ENCODE measurements at places on chromosomes 6 and 20.

DNA sequence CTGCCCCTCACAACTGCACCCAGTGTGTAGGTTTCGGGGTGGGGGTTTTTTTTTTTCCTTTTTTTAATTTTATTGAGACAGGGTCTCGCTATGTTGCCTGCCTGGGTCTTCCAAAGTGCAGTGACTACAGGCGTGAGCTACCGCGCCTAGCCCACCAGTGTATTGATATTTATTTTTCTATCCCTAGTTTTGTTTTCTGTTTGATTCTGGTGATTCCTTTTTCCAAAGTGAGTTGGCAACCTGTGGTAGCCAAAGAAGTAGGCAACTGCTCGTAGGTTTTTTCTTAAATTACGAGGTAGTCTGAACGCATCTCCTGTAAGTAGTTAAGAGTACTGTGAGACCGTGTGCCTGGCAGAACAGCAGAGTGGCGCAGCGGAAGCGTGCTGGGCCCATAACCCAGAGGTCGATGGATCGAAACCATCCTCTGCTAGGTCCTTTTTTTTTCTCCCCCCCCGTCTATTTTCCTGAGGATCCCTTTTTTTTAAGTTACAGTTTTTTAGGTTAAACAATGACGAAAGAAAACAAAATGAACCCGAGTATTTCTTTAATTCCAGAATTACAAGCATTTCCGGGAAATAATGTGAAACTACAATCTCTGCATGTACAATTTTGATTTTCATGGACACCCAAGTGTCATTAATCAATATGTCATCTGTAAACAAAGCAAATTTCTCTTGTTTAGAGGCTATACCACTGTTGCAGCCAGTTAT lies 78.7 kb upstream of the BTN3A2 start:
- DNase-seq = peak; percentile 77

GRCh38 chr20:9838378-9839295 lies at the start of gene PAK5:
Gene PAK5, minus strand, starts transcription at chr20:9839076. Its CDS starts 194,748 bp downstream, at chr20:9644328.
- peak; percentile 90 for DNase-seq

DNA sequence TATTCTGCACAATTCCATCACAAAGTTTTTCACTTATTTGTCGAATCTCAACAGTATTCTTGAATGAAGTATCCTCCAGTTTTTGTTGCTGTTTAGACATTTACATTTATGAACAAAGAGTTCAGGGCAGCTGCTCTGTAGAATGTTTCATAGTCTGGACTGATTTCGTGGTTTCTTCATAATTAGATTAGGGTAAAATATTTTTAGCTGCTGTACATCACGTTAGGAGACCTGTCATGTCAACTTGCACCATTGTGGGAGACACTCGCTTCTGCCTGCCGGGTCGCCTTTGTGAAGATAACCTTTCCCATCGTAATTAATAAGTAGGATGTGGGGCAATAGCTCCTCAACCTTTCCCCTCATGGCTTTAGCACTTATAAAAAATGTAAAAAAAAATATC lies 27.5 kb upstream of the RPS6KA2 start:
- no peak for DNase-seq

- no peak for DNase-seq
Measured at GRCh38 chr20:14523090-14523489, 185.7 kb upstream of the FLRT3 start.

DNA sequence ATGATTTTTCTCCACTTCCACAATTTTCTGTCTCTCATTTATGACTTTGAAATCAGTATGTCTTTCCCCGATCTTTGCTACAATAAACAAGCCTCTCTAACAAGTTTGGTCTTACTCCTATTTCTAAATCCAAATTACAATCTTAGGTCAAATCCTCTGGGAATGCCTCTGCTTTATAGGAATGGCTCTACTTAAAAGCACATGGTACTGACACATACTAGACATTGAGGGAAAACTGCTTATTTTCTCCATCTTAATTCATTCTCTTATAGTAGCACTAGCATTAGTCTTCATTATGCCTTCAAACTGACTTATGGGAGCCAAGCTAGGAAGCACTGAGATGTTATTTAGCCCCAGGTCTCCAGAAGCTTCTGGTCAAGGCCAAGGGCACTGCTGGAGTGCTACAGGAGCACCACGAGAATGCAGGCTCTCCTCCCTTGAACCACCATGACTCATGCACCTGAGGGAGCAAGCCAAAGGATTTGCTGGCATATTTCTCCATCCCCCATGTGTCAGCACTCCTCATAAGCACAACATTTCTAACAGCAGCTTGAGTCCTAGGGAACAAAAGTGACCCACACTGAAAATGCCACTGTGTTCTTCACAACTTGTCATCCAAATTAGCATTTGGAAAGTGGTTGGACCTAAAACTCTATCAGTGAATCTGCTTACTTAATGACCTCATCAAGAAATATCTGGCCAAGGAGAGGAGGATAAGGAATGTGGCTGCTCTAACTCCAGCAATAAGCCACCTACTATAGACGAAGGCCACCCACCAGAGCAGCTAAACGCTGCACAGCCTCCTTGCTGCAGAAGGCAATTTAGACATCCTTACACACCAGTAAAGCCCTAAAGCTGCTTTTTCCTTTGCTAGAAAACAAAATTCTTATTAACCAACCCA lies 156.8 kb upstream of the KCNQ5 start:
- DNase-seq = no peak

DNA sequence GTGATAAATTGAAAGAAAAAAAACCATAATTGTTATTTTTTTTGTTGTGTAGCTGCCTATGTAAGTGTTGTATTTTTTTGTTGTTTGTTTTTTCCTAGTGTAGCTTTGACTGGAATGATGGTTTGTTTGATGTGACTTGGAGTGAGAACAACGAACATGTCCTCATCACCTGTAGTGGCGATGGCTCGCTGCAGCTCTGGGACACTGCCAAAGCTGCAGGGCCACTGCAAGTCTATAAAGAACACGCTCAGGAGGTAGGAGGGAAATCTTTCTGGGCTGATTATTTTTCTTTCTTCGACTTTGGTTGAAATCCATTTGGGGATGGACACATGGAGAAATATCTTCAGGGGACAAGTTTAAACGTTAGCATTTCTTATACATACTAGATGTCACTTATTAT lies 3.8 kb downstream of the PEX7 start:
- DNase-seq = no peak

DNA sequence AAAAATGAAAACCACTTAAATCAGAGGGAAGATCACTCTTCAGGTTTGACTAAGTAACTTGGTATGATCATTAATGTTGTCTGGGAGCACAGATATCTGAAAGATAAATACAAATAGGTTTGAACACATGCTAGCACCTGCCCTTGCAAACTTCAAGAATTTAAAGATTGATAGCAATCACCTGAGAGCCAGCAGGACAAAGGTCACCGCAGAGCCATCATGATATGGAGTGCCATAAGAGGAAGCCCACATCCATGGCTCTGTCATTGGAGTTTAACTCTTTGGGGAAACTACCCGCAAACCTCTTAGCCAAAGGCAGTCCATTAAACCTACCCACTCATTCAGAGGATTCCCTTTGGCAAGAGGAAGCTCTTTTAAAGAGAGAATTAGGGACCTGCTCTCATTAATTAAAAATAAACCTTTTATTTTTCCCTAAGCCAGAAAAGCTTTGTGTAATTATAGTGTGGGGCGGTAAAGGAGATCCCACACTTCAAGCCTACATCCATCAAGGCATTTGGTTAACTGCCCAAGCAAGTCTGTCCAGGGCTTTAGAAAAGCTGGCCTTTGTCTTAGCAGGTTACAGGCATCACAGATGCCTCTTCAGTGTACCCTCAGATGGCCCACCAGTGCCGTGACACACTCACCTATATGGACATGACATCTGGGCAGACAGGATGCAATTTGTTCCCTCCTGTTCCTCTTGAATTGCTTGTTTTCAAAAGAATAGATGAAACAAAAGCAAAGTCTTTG lies 73.0 kb downstream of the SASH1 start:
- no peak for DNase-seq

- DNase-seq = no peak
Measured at GRCh38 chr20:44688053-44688625, 27.0 kb upstream of the CCN5 start.

DNA sequence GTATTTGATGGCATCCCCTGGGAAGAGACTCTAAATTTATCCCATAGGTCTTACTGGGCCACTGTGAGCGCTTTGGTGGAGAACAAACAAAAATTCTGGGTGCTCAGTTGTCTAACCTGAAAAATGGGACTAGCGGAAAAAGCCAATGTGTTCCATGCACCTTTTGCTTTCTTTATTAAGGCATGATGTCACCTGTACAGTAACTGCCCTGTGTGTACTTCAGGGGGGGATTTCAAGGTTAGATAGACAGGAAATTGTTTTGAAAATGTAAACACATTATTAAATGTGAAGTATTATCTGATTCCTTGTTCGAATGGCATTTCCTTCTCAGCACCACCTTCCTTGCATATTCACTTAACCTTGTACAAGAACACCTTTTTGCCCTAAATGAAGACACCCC lies 1.2 kb upstream of the EDN1 start:
- no peak for DNase-seq

- no peak for DNase-seq
Measured at GRCh38 chr20:5491455-5491854, 174.7 kb upstream of the PROKR2 start.

DNA sequence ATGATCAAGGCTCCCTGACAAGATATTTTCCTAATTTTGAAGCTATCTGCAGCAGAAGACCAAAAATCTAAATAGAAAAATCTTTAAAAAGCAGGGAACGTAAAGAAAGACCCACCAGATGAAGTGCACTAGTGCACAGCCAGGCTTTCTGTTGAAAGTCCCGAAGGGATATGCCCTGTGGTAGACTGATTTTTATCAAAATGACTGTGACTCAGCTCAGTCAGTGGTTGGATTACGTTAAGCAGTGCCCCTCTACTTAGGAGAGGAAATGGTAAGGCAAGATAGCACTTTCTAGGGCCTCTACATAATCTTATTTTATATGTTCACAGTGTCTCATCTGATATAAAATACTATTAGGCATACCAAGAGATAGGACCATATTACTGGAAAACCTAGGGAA lies 123.4 kb upstream of the RAB32 start:
- no peak for DNase-seq

DNA sequence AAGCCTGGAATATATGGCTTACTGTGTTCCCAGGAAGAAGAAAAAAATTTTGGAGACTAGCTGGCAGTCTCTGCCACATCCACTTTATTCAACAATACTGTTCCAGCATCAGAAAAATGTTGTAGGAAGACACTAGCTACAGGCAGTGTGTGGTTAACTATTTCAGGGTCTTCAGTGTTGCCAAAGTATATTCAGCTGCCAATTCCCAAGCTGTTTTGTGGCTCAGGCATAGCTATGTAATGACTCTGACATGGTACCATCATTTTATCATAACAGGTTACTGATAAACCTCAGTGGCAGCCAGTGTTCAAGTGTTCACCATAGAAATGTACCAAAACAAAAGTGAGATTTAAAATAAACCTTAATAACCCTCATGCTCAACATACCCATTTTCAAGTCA lies 503.1 kb downstream of the ADGRB3 start:
- peak; percentile 25 for DNase-seq

DNA sequence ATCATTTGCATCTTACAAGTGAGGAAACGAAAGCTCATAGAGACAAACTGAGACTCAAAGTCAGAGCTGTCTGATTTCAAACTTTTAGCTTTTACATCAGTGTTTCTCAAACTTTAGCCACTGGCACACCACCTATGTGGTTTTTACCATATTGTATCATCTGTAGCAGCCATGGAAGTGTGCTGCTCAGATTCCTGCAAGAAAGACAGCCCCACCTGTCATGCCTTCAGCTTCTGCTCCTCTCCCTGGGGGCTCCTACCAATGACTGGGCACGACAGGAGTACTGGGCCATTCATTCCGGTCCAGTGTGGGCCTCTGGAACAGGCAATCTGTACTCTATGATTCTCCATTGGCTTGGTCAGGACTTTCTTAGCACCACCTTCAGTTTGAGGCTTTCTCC lies 87.0 kb downstream of the BCAS1 start:
- DNase-seq = no peak

- no peak for DNase-seq
Measured at GRCh38 chr6:35203152-35203670, 10.5 kb upstream of the SCUBE3 start.

GRCh38 chr6:147759093-147759492 lies 250.6 kb downstream of the SAMD5 start:
- peak; percentile 43 for DNase-seq

- DNase-seq = no peak
Measured at GRCh38 chr20:38277285-38277684, 16.8 kb upstream of the KIAA1755 start.

GRCh38 chr6:45687570-45687969 lies 309.8 kb upstream of the SUPT3H start:
- DNase-seq = no peak

DNA sequence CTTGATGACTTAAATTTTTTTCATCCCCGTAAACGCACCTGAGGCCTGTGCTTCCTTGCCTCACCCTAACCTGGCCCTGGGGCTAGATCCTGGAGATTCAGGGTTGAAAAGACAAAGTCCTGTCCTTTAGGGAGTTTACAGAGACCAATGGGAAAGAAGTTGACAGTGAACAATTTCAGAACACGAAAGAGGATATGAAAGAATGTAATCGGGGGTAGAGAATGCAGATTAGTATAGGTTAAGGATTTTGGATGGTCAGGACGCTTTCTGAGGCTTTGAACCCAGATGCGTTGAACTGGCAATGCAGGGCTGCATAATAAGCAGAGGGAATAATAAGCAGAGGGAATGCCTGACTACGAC lies 1.7 kb upstream of the FBXO5 start:
- no peak for DNase-seq

GRCh38 chr6:108921547-108922361 lies 73.5 kb downstream of the ARMC2 start:
- peak; percentile 36 for DNase-seq

DNA sequence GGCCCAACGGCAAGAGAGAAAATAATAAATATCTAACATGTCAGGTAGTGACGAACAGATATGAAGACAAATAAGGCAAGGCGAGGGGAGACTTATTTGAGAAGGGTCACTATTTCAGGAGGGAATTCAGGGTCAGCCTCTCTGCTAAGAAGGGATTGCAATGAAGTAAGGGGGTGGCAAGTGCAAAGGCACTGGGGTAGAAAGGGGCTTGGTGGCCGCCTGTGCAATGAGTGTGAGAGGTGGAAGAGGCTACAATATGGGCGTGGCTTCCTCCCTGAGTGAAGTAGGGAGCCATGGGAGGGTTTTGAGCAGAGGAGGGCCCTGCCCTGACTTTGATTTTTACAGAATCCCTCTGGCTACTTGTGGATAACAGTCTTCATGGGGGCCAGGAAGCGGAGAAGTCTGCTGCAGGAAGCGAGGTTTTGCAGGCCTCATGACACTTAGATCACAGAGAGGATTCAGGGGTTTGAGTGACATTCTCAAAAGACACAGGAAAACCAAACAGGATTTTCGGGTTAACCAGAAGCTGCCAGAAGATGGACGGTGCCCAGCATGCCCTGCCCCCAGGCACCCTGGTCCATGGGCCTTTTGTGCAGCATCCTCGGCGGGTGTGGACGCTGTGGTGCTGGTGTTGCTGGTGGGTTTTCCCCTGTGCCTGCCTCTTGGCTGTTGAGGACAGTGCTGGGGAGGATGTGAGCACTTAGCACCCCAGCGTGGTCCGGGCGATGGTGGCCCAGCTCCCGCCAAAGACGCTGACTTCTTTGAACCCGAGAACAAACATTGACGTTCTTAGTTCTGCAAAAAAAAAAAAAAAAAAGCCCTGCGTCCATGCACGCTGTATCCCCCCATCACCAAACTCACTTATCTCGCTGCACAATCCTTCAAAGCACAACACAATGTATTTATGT lies 124.2 kb upstream of the PTPN1 start:
- DNase-seq = no peak

Measured in NCI-H446 (cell line).